C1 segment of cervical spinal cord (tissue), 14 donors: ENCODE measurements at places on chromosomes 6 and 20.

GRCh38 chr6:152173957-152174356 is 366.5 kb downstream of the ESR1 start:
- DNase-seq, result no peak

DNA sequence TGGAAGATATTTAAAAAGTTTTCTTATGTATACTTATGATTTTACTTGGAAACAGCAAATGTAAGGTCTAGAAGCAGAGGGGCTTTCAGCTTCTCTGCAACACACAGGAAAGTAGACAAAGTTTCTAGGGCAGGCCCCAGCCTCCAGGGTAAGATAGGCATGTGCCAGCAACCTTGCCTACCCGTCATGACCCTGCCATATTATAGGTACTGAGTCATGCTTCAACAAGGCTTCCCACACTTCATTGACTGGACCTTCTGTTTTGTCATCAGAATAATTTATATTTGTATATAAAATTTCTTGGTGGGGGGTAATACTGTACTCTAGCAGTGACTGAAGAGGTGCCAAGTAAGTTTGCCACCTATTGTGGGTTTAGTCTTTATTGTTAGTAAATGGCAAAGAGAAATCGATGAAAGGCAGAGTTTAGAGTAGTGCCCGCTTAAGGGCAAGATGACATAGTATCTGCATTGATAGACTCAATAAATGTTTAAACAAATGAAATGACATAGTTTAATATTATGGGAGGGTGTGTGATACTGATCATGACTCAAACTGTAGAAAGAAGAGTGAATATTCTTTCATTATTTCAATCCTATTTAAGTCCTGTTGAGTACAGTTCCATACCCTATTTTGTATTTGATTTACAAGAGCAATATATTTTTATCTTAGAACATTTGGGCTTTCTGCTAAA is 95.6 kb downstream of the JARID2 start:
- DNase-seq, result no peak

DNA sequence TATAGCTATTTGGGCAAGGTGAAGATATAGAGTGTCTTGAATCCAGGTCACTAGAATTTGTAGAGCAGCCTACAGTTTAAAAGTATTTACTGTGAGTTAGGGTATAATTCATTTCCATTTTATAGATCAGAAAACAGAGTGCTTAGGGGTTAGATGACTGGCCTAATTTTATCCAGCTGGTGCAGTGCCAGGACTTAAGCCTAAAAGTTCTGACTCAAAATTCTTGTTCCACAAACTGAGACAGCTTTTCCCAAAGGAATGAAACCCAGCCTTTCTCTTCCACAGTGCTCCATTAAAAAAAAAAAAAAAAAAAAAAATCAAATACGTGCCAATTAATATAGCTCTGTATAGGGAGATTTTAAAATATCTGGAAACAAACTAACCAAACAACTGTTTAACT is 441.0 kb upstream of the MARCKS start:
- no peak for DNase-seq

DNA sequence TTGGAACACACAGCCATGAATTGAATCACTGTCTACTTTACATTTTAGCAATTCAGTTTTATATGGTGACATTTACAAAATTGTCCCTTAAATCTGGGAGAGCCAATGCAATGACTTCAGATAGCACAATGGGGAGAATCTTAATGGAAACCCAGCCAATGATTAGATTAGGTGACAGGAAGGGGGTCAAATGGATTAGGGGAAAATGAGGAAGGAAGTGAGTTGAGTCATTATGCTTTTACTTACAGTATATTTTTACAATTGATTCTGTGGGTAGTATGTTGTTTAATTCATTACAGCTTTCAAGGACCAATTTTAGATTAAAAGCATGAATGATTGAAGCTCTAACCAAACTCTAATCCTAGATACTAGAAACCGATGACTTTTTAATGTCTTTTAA is 229.8 kb downstream of the SOX4 start:
- no peak for DNase-seq

DNA sequence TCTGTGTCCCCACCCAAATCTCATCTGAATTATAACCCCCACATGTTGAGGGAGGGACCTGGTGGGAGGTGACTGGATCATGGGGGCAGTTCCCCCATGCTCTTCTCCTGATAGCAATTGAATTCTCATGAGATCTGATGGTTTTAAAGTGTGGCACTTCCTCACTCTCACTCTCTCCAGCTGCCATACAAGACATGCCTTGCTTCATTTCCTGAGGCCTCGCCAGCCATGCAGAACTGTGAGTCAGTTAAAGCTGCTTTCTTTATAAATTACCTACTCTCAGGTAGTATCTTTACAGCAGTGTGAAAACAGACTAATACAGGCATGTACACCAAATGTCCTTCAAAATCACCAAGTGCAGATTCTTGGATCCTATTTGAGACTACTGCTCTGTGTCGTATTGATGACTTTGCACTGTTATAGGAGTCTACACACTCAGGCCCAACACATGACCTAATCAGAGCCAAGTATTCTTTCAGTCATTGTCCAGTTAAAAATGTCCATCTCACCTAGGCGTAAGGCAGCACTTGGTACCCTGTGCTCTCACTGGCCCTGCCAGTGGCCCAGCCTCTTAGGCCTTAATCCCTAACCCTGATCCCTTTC is 52.8 kb upstream of the UST start:
- no peak for DNase-seq

GRCh38 chr6:113529196-113529595 is 327.9 kb upstream of the MARCKS start:
- no peak for DNase-seq

DNA sequence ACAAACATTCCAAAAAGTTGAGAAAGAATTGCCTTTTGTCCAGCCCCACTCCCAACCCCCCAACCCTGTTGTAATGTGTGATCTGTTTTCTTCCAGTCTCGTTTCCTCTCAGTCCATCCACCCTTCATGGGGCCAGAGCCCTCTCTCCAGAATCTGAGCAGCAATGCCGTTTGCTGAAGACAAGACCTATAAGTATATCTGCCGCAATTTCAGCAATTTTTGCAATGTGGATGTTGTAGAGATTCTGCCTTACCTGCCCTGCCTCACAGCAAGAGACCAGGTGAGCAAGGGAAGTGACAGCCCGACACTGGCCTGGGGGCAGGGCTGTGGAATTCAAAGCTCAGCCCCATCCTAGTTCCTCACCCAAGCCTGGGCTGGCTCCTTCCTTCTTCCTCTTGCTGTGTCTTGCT is 7.8 kb downstream of the MAVS start:
- no peak for DNase-seq

GRCh38 chr20:36107881-36108280 is 46.7 kb upstream of the EPB41L1 start:
- no peak for DNase-seq

DNA sequence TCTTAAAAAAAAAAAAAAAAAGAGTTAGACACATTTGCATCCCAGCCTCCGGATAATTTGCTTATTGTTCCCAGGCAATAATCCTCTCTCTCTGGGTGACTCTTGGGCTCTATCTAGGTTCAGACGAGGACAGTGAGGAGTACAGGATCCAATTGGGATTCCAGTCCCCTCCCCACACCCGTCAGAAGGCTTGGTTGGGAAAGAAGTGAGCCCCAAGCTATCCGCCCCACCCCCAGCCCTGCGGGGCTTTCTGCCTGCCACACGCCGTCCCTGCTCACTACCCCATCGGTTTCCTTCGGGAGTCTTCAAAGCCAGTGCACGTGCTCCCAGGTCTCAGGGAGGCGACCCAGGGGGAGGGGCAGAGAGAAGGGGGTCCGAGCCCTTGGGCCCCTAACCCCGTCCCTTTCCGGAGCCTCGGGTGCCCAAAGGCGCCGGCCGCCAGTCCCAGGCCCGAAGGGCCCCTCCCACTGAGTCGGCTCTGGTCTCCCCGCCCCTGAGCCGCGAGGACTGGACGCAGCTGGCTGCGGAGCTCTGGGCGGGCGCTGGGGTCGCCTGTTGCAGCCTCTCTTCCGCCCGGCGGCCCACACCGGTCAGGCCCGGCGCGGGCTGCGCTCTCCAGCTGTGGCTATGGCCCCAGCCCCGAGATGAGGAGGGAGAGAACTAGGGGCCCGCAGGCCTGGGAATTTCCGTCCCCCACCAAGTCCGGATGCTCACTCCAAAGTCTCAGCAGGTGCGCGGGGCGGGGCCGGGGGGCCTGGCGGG is 2.5 kb downstream of the MYMX start:
- no peak for DNase-seq

GRCh38 chr6:11785415-11785773 is 6.8 kb upstream of the ADTRP start:
- no peak for DNase-seq

GRCh38 chr20:47224300-47224791 is 132.2 kb downstream of the ZMYND8 start:
- DNase-seq, result no peak

GRCh38 chr6:128107682-128108081 is 206.8 kb upstream of the THEMIS start:
- DNase-seq, result no peak

DNA sequence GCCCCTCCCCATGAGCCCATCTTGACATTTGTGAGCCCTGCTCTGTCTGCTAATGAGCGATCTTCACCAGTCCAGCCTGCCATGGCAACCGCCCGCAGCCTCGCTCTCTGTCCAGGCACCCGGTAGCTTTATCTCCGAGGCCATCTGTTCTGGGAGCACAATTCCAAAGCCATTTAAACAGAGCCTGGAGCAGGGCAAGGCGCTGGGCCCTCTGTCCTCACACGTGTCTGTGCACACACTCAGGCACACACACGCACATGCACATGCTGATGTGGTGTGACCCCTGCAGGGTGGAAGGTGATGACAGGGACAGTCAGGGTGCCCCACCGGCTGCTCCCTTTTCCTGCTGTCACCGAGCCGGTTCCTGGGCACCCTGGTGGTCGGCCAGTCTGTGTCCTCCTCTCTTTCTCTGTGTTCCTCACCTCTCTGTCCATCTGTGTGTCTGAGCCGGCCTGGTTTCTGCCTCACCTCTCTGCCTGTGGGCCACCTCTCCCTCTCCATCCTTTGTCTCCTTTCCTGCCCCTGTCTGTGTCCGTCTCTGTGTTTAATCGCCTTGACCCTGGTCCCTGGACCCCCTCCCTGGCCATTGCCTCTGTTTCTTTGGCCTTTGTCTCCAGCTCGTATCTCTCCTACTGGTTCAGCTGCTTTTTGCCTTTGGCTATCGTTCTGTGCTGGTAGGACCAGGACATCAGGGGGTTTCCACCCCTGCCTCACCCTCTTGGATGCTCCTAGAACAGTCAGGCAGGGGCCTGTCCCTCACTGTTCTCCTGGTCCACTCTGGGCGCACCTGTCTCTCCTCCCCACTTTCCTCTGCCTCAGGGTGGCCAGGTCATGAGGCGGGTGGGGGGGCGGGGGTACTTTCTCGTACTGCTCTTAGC is 8.8 kb upstream of the MYT1 start:
- no peak for DNase-seq

GRCh38 chr6:136550045-136550329 is 235 bp downstream of the MAP7 start:
- DNase-seq, result no peak

- no peak for DNase-seq
Observed at GRCh38 chr20:36128463-36129159, 25.9 kb upstream of the EPB41L1 start.

GRCh38 chr20:5569021-5569420 is 181.2 kb upstream of the SHLD1 start:
- DNase-seq, result peak; percentile 48

GRCh38 chr6:40442591-40442990 is 144.6 kb downstream of the LRFN2 start:
- DNase-seq, result no peak

GRCh38 chr6:42292004-42292740 is 74.5 kb upstream of the MRPS10 start:
- no peak for DNase-seq

- DNase-seq, result no peak
Observed at GRCh38 chr20:37880726-37881591, 22.0 kb upstream of the VSTM2L start.

GRCh38 chr6:2579804-2580570 is 170.7 kb downstream of the MYLK4 start:
- DNase-seq, result no peak

- no peak for DNase-seq
Observed at GRCh38 chr6:128337619-128338018, 182.8 kb downstream of the PTPRK start.

- no peak for DNase-seq
Observed at GRCh38 chr6:46990031-46990644, 52.0 kb downstream of the ADGRF1 start.

DNA sequence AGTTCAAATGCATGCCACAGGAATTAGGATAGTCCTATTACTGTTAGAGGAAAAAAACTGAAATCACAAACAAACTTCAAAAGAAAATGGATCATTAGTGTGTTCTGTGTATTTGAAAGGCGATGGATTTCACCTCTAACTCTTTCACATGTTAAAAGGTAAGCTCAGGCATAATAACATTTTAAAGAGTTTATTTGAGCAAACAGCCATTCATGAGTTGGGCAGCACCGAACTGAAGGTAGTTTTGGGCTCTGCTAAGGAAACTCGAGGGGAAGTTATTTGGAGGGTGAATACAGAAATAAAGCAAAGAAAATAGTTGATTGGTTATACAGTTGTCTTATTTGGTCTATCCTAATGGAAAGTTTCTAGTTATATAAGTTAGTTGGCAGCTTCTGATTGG is 546.5 kb upstream of the POU3F2 start:
- DNase-seq, result no peak

GRCh38 chr20:44203161-44203560 is 7.4 kb downstream of the OSER1 start:
- DNase-seq, result no peak

DNA sequence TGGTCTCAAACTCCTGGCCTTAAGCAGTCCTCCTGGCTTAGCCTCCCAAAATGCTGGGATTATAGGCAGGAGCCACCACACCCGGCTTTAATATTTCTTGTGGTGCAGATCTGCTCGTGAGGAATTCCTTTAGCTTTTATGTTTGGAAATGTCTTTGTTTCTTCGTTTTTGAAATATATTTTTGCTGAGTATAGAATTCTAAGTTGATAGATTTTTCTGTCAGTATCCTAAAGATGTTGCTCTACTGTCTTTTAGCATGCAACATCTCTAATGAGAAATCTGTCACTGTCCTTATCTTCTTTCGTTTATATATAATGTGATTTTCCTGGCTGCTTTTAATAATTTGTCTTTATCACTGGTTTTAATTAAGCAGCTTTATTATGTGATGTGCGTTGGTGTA is 75.1 kb downstream of the ZFAND3 start:
- no peak for DNase-seq

- no peak for DNase-seq
Observed at GRCh38 chr6:38755207-38755606, 40.1 kb downstream of the DNAH8 start.

- no peak for DNase-seq
Observed at GRCh38 chr6:158058171-158058651, 76.5 kb downstream of the SYNJ2 start.

GRCh38 chr6:71258078-71258866 is 30.3 kb upstream of the OGFRL1 start:
- DNase-seq, result no peak

GRCh38 chr6:73519926-73520687 is 725 bp downstream of the EEF1A1 start:
- DNase-seq, result no peak

- no peak for DNase-seq
Observed at GRCh38 chr6:170023620-170024521, 267.0 kb downstream of the DLL1 start.

GRCh38 chr6:149129371-149130077 is 188.0 kb upstream of the TAB2 start:
- no peak for DNase-seq

- DNase-seq, result no peak
Observed at GRCh38 chr6:30640481-30640880, 6.5 kb upstream of the C6orf136 start.

- no peak for DNase-seq
Observed at GRCh38 chr6:131379948-131380347, 193.1 kb upstream of the ARG1 start.
